ENCODE measurements at places on chromosomes 1 and 21.

- DNase-seq, result no peak
Measured at GRCh38 chr1:201774224-201774982, 54.6 kb upstream of the IPO9 start.

- DNase-seq, result no peak
Measured at GRCh38 chr1:204130981-204131892, 20.6 kb downstream of the ETNK2 start.

DNA sequence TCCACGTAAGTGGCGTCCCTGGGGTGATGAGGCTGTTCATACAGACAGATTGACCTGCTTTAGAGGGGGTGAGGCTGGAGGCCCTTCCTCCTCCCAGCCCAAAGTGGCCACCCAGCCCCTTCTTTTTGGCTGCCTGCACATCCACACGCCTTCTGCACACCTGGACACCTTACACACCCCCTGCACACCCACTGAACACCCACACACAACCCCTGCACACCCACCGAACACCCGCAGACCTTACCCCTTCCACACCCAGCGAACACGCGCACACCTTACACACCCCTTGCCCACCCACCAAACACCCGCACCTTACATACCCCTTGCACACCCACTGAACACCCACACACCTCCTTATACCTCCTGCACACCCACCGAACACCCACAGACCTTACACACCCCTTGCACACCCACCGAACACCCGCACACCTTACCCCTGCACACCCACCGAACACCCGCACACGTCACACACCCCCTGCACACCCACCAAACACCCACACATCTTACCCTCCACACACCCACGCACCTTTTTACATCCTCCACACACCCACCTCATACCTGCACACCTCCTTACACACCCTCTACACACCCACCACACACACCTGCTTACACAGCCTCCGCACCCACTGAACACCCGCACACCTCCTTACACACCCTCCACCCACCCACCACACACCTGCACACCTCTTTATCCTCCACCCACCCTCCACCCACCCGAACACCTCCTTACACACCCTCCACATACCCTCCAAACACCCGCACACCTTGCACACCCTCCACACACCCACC lies 37.7 kb downstream of the COQ8A start:
- DNase-seq, result peak; percentile 59

DNA sequence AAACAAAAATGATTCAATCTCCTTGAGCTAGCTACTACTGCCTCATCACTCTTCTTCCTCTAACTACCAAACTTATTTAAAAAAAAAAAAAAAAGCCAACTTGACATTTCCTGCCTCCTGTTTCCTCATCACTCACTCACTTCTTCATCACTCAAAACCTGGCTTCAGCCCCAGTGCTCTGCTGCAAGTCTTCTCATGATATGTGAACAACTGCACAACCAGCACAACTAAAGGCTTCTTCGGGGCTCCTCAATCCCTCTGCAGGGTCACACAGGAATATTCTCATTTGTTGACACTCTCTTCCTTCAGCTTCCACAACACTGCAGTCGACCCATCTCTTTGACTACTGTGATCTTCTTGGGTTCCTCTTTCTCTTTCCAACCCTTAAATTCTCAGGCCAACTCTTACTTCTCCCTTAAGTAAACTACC lies 7.6 kb downstream of the MTF1 start:
- DNase-seq, result no peak

DNA sequence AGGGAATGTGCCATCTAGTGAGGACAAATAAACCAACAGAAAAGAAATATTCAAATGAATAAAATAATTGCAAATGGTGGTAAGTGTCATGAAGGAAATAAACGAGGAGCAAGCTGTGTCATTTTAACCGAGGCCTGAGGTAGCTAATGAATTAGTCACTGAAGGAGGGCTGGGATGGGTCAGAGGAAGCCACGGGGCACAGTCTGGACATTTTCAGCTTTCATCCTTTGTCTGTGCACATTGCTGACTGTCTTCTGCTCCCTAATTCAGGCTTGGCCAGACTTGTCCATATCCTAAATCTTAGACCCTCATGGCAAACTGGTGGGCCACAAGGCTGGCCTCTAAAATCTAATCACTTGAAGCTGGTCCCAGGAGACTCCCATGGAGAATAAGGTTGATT lies 138.4 kb downstream of the RHOU start:
- no peak for DNase-seq

DNA sequence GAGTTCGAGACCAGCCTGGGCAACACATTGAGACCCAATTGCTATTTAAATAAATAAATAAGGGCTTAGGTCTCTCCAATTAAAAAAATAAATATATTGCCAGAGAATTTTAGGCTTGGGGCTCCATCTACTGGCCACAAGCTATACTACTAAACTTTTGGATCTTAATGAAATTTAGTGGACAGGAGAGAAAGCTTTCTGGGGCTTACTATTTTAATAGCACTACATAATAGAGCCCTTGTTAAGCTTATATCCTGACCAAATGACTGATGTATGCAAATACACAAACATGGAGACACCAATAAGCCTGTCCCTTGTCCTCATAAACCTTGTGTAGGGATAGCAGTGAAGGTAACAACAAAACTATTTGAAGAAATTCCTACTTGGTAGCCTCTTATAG lies 18.4 kb downstream of the CCT3 start:
- DNase-seq, result no peak
